ENCODE measurements at places on chromosomes 12 and 14. TPM values are rescaled to one million over a fixed set of nuclear protein-coding genes. Genes with fewer than 3 reads are reported as not detected.

- H3K4me1 ChIP-seq = peaks cover 10% of the 10 kb centered on the region
- H3K27me3 ChIP-seq = no peaks in the 10 kb centered on the region
- no peaks in the 10 kb centered on the region for H3K36me3 ChIP-seq
- no peak for DNase-seq
Observed at GRCh38 chr14:32129124-32129523, 52.0 kb downstream of the ARHGAP5 start.

- H3K27ac ChIP-seq = no peak overlapping the region
- DNase-seq = no peak
- no peaks in the 10 kb centered on the region for H3K36me3 ChIP-seq
- H3K27me3 ChIP-seq = no peaks in the 10 kb centered on the region
- H3K4me1 ChIP-seq = no peaks in the 10 kb centered on the region
Observed at GRCh38 chr14:37501877-37502276, 93.2 kb downstream of the FOXA1 start.

DNA sequence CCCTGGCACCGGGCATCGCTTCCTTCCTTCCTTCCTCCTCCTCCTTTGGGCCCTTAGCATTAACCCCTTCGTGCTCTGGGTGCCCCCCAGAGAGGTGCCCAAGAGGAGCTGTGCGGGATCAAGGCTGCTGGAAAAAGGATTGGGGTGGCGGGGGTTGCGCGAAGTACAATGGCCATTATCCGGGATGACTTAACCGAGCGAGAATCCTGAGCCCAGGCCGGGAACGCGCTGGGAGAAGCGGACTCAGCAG is 2.8 kb downstream of the DHH start:
- peaks cover 9% of the 10 kb centered on the region for H3K4me1 ChIP-seq
- H3K27ac ChIP-seq = no peak overlapping the region
- no peak overlapping the region for H3K4me3 ChIP-seq
- no peaks in the 10 kb centered on the region for H3K36me3 ChIP-seq
- H3K27me3 ChIP-seq = peaks cover 68% of the 10 kb centered on the region

GRCh38 chr12:106710143-106710893 is 64.2 kb upstream of the RIC8B start:
- H3K4me3 ChIP-seq = no peak overlapping the region
- no peaks in the 10 kb centered on the region for H3K36me3 ChIP-seq
- no peak overlapping the region for H3K27ac ChIP-seq
- DNase-seq = no peak
- no peaks in the 10 kb centered on the region for H3K4me1 ChIP-seq

DNA sequence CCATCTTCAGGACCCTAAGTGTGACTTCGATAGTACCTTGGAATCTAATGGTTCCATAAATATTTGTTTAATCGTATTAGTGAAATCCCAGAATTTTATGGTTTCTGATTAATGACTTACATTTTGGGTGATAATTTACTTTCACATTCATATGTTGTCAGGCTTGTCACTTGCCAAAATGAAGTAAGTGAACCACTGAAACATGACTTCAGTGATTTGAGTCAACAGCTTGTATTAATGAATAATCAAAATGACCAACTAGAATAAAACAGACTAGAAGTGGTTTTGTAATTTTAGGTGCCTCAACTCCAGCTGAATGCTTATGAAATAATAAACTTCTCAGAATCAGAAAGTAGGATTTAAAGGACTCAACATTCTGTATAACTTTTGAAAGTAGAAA is 517.1 kb downstream of the PRKD1 start:
- no peaks in the 10 kb centered on the region for H3K36me3 ChIP-seq
- no peaks in the 10 kb centered on the region for H3K4me1 ChIP-seq
- H3K27ac ChIP-seq = no peak overlapping the region
- no peaks in the 10 kb centered on the region for H3K27me3 ChIP-seq
- no peak overlapping the region for H3K4me3 ChIP-seq

DNA sequence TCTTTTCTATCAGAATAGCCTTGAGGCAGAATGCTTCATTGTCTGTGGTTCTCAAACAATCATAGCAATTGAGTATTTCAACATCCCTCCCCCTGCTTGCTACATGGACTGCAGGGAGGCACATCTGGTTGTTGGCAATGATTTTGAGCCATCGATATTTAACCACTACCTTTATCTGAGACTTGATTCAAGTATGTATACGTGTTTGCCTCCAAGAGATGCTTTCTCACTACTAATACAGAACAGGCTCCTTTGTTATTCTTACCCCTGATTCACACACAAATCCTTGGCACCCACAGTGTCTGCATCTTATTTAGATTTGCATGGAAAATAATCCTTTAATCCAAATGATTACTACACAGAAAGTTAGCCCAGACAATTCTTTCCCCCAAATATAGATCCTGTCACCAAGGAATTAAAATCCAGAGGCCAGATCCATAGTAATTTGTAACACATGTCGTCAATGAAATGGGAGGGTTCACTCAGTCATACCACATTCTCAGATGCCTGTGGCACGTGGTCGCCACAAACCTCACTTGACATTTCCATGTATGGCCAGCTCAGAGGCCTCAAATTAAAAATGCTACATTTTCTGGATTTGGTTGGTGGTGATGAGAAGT is 199.3 kb downstream of the ITPR2 start:
- peaks cover 17% of the 10 kb centered on the region for H3K4me1 ChIP-seq
- peak; percentile 19 for DNase-seq
- no peaks in the 10 kb centered on the region for H3K36me3 ChIP-seq
- H3K27ac ChIP-seq = no peak overlapping the region
- H3K27me3 ChIP-seq = no peaks in the 10 kb centered on the region

DNA sequence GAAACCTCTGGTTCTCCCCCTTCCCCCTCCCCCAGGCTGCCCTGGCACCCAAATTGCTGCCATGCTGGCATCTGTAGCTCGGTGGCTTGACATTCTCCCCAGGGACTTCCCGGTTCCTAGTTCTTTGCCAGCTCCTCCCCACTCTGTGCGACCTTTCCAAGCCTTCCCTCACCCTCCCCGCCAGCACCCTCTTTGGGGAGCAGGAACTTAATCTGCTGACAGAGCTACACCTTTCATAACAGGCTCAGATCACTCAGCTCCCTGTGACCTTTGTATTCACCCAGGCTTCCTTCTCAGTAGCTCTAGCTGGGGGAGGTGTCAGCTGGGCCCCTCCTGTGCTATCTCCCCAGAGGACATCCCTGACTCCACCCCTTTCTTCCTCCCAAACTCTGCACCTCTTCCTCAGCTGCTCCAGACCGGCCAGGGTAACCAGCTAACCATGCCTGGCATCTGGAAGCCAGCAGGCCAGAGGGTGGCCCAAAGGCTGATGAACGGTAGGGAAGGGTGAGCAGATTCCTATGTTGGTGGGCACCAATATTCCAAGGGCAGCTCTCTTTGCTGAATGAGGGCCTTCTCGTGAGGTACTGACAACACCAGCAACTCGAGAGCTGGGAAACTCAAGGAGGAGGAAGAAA is 1.8 kb upstream of the COX14 start:
- H3K4me1 ChIP-seq = peaks cover 26% of the 10 kb centered on the region
- peak overlapping the region; percentile 49 for H3K27ac ChIP-seq
- no peaks in the 10 kb centered on the region for H3K36me3 ChIP-seq
- H3K4me3 ChIP-seq = no peak overlapping the region
- peak; percentile 25 for DNase-seq

DNA sequence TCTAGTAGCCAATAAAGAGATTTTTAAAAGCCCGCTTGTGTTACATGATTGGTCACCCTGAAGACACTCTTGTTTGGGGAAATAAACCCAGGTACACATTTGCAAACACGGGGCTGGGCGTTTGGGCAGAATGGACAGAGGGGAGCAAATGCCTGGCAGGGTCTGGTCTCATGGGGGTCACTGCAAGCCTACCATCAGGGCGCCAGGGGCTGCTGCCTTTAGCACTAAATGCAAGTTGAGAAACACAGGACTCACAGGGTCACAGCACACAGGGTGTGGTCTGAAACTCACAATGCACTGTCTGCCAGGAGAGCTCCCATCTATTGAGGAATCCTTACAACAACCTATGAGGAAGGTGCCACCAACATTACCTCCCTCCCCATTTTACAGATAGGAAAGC is 62.6 kb downstream of the CHGA start:
- H3K27me3 ChIP-seq = no peaks in the 10 kb centered on the region
- H3K4me3 ChIP-seq = no peak overlapping the region
- H3K4me1 ChIP-seq = peaks cover 10% of the 10 kb centered on the region
- H3K36me3 ChIP-seq = no peaks in the 10 kb centered on the region
- no peak overlapping the region for H3K27ac ChIP-seq
- DNase-seq = no peak

- no peak for DNase-seq
- no peaks in the 10 kb centered on the region for H3K27me3 ChIP-seq
- H3K4me1 ChIP-seq = no peaks in the 10 kb centered on the region
- H3K36me3 ChIP-seq = no peaks in the 10 kb centered on the region
- H3K4me3 ChIP-seq = no peak overlapping the region
Observed at GRCh38 chr12:15453613-15454012, 131.3 kb downstream of the PTPRO start.

GRCh38 chr14:35336494-35337268 is 44.5 kb downstream of the PSMA6 start:
- H3K27ac ChIP-seq = no peak overlapping the region
- no peaks in the 10 kb centered on the region for H3K36me3 ChIP-seq
- peaks cover 8% of the 10 kb centered on the region for H3K4me1 ChIP-seq
- no peaks in the 10 kb centered on the region for H3K27me3 ChIP-seq
- no peak for DNase-seq
- no peak overlapping the region for H3K4me3 ChIP-seq

DNA sequence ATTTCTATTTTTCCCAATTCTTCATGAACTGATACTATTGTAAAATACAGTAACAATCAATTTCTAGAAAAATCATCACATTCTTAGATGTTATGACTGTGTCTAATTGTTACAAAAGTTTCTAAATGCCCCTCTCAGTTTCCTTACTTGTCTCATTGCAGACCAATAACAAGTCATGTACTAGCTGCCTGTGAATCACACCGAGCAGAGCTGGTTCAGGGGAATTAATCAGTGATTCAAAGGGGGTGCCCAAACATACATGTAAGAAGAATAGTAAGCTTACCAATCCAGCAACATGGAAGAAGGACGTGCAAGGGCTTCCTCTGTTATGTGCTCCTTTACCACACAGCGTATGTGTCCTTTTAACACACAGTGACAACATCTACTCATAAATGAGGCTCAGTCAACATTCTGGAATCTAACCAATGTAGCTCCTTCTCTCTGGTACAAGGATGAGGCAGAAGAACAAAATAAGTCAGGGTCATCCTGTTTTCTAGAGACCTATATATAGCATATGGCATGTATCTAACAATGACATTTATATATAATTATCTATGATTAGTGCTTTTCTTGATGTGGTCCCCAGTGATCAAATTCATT is 126.4 kb downstream of the SCN8A start:
- DNase-seq = no peak
- H3K27me3 ChIP-seq = no peaks in the 10 kb centered on the region
- no peaks in the 10 kb centered on the region for H3K36me3 ChIP-seq
- H3K27ac ChIP-seq = no peak overlapping the region

DNA sequence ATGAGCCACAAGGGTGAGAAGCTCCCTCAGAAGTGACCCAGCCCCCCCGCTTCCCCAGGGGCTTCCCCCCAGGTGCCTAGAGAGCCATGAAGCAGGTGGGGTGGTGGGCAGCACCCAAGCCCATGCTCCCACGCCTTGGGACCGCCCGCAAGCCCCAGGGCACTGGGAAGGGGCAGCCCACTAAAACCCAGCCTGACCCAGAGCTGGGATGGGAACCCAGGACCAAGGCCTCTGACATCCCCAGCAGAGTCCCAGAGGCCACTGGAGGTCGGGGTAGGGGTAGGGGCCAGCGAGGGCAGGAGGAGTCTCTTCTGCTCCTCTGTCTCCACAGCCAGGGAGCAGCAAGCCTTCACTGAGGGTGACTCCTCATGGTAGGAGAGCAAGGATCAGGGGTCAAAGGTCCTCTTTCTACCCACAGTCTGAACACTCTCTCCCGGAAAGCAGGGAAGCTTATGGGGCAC is 86.5 kb upstream of the ZFP36L1 start:
- no peak for DNase-seq
- H3K4me1 ChIP-seq = no peaks in the 10 kb centered on the region
- no peaks in the 10 kb centered on the region for H3K27me3 ChIP-seq
- no peak overlapping the region for H3K27ac ChIP-seq
- peaks cover 62% of the 10 kb centered on the region for H3K36me3 ChIP-seq
- no peak overlapping the region for H3K4me3 ChIP-seq

DNA sequence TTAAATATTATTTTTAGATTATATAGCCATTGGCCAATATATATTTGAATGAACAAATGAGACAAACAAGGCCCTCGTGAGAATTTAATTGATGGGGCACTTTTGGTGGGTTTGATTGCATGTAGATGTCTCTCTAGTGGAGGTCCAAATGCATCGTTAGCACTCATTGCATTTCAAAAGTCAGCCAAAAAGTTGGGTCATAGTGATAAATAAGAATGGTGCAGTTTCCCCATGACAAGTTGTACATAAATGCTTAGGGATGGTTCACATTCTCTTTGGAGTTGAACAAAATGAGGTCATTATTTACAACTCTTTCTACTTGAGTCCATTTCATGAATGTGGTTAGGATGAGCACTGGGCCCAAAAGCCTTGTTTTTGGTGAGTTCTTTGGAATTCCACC is 1.0 kb downstream of the BEST3 start:
- DNase-seq = no peak
- H3K27ac ChIP-seq = no peak overlapping the region
- no peaks in the 10 kb centered on the region for H3K27me3 ChIP-seq
- H3K36me3 ChIP-seq = no peaks in the 10 kb centered on the region

GRCh38 chr14:105281371-105282097 is 19.3 kb downstream of the BRF1 start:
- H3K4me3 ChIP-seq = no peak overlapping the region
- H3K36me3 ChIP-seq = no peaks in the 10 kb centered on the region
- H3K27ac ChIP-seq = no peak overlapping the region
- no peaks in the 10 kb centered on the region for H3K4me1 ChIP-seq
- H3K27me3 ChIP-seq = no peaks in the 10 kb centered on the region
- peak; percentile 73 for DNase-seq

DNA sequence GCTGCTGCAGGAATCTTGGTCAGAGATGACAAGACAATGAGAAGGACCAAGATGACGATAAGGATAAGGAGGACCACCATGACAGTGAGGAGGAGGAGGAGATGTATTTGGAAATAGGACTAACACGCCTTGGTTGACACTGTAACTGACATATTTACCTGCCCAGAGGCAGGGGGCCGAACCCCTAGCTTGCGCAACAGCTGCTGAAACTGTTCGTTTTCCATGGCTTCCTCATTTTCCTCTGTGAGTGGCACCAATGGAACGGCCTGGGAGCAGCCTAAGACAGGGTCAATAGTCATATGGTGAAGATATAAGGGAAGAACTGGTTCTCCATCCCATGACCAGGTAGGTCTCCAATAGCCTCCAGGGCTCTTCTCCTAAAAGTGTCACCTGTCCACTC is 28.8 kb downstream of the TIMELESS start:
- DNase-seq = no peak
- H3K27ac ChIP-seq = no peak overlapping the region
- no peaks in the 10 kb centered on the region for H3K4me1 ChIP-seq
- H3K4me3 ChIP-seq = no peak overlapping the region

The TMPRSS12 gene
- total RNA-seq = not detected

The TAS2R8 gene
- not detected for total RNA-seq

The ABCD2 gene
- not detected for total RNA-seq

The DENND5B gene
- total RNA-seq = 7.2 TPM

The NGB gene
- total RNA-seq = not detected

The TCTN2 gene
- total RNA-seq = 9.6 TPM

The VRTN gene
- total RNA-seq = not detected

The RPL41 gene
- 3,475 TPM for total RNA-seq

The STAB2 gene
- total RNA-seq = not detected

The EML5 gene
- total RNA-seq = 0.63 TPM

The SAV1 gene
- 35.2 TPM for total RNA-seq

Measured in A673 (cell line).